H7 (cell line): ENCODE measurements at places on chromosomes 12 and 14. TPM values are rescaled to one million over a fixed set of nuclear protein-coding genes. Genes with fewer than 3 reads are reported as not detected.

TTC7B gene
- 27.4 and 34.5 TPM in 2 replicates for total RNA-seq

CEP290 gene
- total RNA-seq: 2.9 and 5.8 TPM in 2 replicates

RFLNA gene
- total RNA-seq: 1.4 and 3.7 TPM in 2 replicates

ALKBH2 gene
- 29.6 and 40.1 TPM in 2 replicates for total RNA-seq

ALKBH1 gene
- total RNA-seq: 16.2 TPM in 2 replicates

DIO2 gene
- not detected in 2 replicates for total RNA-seq

MANSC4 gene
- total RNA-seq: not detected in 2 replicates

GZMB gene
- total RNA-seq: not detected in 2 replicates

KERA gene
- not detected in 2 replicates for total RNA-seq

PAPLN gene
- 1.0 and 2.2 TPM in 2 replicates for total RNA-seq

KRT6C gene
- not detected in 2 replicates for total RNA-seq

PITPNM2 gene
- 3.5 and 3.7 TPM in 2 replicates for total RNA-seq

KRT74 gene
- not detected in 2 replicates for total RNA-seq

MAX gene
- total RNA-seq: 20.3 and 21.6 TPM in 2 replicates

RACGAP1 gene
- total RNA-seq: 80.6 and 85.1 TPM in 2 replicates

LALBA gene
- total RNA-seq: not detected in 2 replicates

SLCO1B3 gene
- total RNA-seq: not detected in 2 replicates

TAS2R14 gene
- total RNA-seq: 0.10 and 0.92 TPM in 2 replicates
